Skin of body (tissue), 3 donors: ENCODE measurements at places on chromosomes 1 and 21. TPM values are rescaled to one million over a fixed set of nuclear protein-coding genes. Genes with fewer than 3 reads are reported as not detected.

DNA sequence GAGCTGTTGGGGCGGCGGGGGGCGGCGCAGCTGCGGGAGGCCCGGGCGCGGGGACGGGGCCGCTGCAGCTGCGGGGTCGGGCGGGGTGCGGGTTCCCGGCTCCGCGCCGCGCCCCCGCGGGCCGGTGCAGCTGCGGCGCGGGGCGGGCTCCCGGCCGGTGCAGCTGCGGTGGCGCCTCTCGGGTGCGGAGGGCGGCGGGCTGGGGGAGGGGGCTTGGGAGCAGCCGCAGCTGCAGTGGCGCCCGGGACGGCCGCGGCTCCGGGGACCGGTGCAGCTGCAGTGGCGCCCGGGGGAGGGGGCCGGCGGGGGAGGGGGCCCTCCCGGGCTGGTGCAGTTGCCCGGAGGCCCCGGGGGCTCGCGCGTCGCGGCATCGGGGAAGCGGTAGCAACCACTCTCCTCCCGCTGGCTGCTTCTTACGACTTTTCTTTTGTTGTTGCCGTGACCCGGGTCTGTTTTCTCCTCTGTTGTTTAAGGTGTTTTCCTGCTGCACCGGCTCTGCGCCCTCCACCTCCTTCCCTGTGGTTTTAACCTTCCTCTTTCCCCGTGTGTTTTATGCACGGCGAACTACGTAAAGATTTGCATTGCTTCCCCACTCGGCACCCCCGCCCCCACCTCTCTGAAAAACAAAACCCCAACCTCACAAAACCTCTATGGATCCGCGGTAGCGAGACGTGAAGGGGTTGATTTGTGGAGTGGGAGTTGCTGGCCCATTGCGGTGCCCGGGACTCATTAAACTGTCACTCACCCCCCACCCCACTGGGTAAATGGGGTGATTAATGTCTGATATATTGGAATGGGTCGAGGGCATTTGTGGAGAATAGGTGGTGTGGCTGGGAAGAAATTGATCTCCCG, 1.7 kb upstream of the ZBTB18 start:
- DNase-seq: no peak

GRCh38 chr21:42279341-42279871, 35.8 kb downstream of the TFF3 start:
- DNase-seq: no peak

DNA sequence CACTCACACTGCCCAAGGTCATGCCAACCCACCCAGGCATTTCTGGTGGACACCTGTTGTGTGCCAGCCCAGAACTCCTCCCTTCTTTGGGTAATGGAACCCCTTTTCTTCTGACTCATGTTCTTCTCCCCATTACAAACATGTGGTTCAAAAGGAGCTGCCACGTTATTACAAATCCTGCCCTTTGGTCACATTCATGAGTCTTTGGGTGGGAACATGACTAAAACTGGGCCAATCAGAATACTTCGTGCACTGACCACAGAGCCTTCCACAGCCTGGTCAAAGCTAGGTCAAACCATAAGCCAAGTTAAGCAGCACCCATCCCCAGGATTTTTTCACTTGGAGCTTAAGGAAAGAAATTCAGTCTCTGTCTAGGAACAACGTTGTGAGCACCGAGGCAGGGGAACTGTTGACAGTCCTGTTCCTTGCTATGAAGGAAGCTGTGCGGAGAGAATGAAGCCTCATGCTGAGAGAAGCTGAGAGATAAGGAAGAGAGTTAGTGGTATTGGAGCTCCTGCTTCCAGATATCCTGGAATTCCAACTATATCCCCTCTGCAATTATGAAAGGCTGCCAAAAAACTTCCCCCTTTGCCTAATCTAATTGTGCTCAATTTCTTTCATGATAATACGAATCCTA, 46.8 kb upstream of the DIPK1A start:
- DNase-seq: no peak

- DNase-seq: no peak
These were observed 388.5 kb downstream of the PCP4 start for GRCh38 chr21:40255518-40256444.

GRCh38 chr1:45442272-45442671, 48.7 kb downstream of the TESK2 start:
- DNase-seq: peak; percentile 4

DNA sequence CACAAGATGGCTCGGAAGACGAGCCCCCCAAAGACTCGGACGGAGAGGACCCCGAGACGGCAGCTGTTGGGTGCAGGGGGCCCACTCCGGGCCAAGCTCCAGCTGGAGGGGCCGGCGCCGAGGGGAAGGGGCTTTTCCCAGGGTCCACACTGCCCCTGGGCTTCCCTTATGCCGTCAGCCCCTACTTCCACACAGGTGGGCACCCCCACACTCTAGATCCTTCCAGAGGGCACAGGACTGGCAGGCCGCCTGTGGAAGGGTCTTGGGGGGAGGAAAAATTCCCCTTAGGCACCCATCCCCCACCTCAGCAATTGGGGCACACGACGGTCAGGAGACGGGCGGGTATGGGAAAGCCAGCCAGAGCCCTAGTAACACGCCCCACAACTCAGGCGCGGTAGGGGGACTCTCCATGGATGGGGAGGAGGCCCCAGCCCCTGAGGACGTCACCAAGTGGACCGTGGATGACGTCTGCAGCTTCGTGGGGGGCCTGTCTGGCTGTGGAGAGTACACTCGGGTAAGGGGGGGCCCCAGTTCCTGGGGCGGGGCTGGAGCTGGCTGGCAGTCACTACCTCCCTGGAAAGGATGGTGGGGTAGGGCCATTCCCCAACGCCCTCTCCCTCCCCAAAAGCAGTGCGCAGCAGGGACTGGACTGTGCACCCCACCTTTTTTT, 16.1 kb downstream of the NOC2L start:
- no peak for DNase-seq

- no peak for DNase-seq
These were observed 180.5 kb downstream of the FCRL5 start for GRCh38 chr1:157371826-157372225.

DNA sequence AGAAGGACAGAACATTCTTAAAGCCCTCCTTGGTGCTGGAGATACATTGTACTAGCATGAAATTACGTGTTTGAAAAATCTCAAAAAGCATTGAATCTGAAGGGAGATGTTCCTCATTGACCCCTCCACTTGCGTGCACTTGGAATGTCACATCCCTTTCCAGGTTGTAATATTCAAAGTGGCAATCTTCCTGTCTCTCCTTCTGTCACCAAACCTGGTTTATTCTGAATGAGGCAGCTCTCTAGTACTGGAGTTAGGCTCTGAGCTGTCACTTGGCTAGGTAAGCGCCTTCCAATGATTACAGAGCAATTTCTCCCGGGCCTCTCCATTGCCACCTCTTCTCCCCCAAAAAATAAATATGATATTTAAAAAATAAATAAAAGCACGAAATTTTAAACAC, 855 bp downstream of the DSCAM start:
- DNase-seq: no peak

DNA sequence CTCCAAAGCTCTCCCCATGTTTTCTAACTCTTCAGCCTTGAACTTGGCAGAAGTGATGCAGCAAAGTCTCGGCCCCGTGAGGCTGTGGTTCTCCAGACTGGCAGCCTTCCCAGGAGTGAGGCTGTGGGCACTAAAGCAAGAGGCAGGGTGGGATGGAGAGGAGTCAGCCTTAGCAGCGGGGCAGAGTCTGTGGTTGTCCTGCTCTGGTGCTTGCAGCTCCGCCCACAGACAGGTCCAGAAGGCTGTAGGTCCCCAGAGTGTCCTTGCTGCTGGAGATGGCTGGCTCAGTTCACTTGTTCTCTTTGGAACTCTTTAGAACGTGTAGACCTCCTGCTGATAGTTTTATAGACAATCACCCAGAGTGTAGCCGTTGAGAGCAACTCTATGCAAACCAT, 142.6 kb downstream of the AJAP1 start:
- no peak for DNase-seq

GRCh38 chr1:96340686-96341085, 380.9 kb upstream of the PTBP2 start:
- DNase-seq: no peak

- DNase-seq: no peak
These were observed 99.1 kb upstream of the RGS4 start for GRCh38 chr1:162970021-162970420.

Gene MSH4
- total RNA-seq: 0.39 TPM

Gene RGS8
- total RNA-seq: not detected
